ENCODE measurements at places on chromosomes 6 and 20.

- DNase-seq: no peak
Measured at GRCh38 chr6:109087661-109088264, 6.9 kb downstream of the SESN1 start.

DNA sequence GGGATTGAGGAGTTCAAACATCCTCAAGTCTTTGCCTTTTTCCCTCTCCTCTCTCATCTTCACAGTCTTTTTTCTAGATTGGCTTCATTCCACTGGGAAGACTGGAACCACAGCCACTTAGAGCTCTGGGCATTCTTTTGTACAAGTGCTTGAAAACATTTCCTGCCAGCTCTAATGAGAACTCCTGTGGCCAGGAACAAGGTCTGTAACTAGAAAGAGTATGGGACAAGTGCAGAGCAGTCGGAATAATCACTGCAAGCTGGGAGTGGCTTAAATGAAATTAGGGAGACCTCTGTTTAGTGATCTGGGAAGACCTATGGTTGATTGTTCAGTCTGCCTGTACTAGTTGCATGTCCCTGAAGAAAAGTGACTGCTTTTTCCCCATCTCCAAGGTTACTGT lies 41.0 kb upstream of the SMIM8 start:
- no peak for DNase-seq

- DNase-seq: no peak
Measured at GRCh38 chr20:44029848-44030230, 115.2 kb downstream of the TOX2 start.

DNA sequence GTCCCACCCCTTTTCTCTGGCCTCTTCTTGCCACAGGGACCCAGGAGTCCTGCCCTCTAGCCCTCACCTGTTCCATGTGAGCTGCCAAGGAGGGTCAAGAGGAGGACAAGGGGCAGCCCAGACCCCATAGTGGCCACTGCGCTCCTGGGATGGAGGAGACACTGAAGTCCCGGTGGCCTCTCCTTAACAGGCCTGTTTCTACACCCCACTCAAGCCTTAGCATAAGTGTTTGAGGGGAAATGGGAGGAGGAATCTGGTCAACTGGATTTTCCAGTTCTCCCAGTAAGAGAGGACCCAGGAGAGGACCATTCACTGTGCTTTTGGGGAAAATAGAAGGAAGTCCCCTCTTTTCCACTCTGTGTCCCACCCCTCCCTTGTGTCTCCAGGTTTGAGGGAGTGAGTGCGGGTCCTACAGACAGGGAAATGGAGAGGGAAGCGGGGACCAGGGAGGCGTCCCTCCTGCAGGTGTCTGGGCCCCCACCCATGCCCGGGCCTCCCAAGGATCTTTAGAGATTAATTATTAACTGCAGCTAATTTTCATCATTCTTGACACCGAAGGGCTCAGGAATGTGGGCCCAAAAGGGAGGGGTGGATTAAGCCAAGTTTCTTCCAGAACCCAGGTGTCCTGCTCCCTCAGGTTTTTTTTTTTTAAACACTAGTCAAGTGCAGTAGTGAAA lies at the start of gene SFTA2:
TSS of gene SFTA2 (minus strand) at position 202 of the 677 bp plus-strand sequence. CDS start at position 128, 74 bp downstream.
- DNase-seq: no peak

- DNase-seq: no peak
Measured at GRCh38 chr6:47700596-47700995, 2.2 kb downstream of the ADGRF4 start.

DNA sequence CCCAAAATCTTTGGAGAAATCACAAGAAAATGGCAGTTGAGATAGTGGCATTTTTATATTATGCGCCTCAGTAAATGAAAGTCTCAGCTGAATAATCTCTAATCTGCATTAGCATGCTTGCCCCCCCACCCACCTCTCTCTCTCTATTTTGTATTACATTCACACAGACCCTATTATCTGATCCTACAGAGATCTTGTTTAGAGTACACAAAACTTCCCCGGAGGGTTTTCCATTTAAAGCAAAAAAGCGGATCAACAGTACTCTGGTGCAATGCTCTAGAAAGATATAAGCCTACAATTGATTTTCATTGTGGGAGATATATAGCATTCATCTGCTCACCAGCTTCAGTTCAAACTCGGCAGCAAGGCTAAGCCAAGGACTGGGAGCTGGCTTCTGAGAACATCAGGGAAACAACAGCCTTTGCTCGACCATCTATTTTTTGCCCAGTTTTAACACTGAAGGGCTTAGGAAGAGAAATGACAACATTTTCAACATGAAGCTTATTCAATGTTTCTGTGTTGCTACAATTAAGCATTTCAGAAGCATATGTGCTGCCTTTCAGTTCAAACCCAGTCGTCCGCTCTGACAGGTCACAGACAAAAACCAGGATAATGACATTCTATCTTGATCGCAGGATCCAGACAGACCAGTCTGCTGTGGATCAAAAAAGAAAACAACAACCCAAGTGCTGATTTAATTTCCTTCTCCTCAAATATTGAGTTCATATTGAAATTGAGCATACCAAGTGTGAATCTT lies 137.6 kb upstream of the ATXN1 start:
- no peak for DNase-seq

DNA sequence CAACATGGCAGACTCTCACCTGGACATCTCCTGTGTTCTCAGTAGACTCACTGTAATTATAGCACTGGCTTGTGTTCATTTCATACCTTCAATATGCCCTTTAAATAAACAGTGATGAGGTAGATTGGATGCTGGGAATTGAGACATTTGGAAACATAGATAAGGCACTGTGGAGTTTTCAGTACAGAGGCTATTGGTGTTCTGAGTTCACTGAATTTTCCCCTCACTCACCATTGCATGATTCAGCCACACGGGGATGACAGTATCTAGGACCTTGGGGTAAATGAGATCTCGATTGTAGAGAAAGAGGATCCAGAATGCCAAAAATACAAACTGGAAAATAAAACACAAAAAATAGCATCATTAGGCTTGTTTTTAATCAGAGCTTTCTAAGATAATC lies 12.6 kb downstream of the ADTRP start:
- DNase-seq: no peak

GRCh38 chr6:149202952-149203351 lies 114.6 kb upstream of the TAB2 start:
- DNase-seq: no peak

DNA sequence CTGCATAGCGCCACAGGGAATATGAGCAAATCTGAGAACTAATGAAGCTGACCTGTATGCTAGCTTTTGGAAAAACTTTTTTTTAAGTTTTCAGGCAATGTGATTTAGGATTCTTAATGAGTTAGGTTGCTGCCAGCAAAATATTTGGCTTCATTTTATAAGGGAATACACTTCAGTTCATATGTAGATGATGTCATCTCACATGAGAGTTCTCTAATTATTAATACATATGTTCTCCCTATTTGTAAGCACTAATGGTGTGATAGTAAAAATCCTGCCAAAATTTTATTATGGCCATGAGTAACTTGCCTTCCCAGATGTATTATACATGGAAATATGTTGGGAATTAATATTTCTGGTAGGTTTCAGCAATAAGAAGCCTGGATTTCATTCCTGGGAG lies 573.8 kb downstream of the EPM2A start:
- no peak for DNase-seq
